ENCODE measurements at places on chromosomes 1 and 21. TPM values are rescaled to one million over a fixed set of nuclear protein-coding genes. Genes with fewer than 3 reads are reported as not detected.

- DNase-seq, result no peak
Observed at GRCh38 chr1:188220051-188220450, 1391.3 kb downstream of the PLA2G4A start.

DNA sequence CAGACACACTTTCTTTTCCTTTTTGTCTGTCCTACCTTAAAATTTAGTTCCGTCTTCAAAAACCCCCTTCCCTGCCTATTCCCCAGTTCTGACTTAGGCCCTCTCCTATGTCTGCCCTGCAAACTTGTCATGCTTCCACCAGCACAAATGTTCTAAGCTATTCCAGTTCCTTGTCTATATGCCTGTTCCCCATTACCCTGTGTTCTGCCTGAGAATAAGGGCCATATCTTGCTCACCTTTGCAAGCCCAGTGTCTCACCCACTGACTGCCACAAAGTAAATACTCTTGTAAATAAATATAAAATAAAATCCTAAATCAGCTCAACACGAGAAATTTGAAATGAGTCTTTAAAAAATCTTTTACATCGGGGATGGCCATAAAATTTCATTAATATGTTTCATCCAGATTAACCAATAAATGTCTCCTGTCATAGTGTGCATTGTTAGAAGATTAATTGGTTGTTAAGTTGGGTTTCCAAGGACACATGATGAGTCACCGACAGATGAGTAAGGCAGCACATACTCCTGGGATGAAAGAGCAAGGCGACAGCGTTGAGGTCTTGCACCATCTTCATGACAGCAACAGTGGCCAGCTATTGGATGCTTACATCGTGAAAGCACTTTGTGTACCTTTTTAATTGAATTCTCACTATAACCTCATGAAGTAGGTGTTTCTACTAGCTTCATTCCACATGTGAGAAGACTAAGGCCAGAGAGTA lies 92.6 kb upstream of the NGF start:
- peak; percentile 88 for DNase-seq

DNA sequence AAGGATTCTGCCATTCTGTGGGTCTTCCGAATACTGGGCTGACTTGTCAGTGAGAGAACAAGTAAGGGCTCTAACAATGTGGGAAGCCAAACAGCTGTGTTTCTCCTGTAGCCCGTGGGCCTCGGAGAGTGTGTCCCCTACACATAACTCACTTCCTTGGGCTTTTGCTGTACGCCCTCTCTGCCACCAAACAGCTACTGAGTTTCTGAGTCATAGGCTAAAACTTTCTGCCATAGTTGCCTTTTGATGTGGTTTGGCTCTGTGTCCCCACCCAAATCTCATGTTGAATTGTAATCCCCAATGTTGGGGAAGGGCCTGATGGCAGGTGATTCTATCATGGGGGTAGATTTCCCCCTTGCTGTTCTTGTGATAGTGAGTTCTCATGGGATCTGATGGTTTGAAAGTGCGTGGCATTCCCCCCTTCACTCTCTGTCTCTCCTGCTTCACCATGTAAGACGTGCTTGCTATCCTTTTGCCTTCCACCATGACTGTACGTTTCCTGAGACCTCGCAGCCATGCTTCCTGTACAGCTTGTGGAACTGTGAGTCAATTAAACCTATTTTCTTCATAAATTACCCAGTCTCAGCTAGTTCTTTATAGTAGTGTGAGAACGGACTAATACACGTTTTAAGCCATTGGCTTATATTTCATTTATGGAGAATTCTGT lies 194.8 kb upstream of the HMCN1 start:
- DNase-seq, result no peak

PPM1J gene
- total RNA-seq, result 1.3 TPM

DNA sequence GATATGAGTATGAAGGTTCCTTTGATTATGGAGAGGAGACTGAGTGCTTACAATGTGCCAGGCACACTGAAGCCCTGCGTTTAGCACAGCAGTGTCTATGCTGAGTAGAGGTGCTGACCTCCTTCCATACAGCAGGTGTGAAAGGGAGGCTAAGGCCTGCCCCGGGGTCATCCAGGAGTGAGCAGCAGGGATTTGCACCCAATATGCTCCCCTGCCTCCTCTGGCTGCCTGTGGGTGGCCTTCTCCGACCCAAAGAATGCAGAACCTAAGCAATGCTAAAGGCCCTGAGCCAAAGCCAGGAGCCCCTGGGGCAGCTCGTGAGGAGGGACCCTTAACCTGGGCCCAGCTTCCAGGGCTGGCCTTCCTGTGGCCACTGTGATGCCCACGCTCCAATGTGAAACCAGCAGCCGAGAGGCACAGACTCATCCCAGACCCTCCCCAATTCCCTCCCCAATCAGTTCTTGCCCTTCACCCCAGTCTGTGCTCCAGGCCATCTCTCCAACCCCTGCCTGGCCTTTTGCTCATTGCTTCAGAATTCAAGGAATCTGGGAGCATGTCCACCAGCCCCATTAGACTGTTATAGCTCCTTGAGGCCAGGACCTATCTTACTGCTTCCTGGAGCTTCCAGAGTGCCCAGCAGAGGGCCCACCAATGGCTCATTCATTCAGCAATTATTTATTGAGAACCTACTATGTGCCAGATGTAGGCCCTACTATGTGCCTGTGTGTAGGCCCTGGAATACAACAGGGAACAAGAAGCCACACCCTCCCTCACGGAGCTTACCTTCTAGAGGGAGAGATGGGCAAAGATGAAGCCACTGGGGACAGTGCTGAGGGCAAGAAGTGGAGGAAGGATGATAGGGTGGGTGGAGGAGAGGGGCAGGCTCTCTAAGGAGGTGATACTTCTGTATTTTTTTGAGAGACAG lies 53.3 kb downstream of the TAS1R2 start:
- no peak for DNase-seq

- DNase-seq, result peak; percentile 3
Observed at GRCh38 chr1:177287270-177287669, 116.5 kb downstream of the BRINP2 start.

DNA sequence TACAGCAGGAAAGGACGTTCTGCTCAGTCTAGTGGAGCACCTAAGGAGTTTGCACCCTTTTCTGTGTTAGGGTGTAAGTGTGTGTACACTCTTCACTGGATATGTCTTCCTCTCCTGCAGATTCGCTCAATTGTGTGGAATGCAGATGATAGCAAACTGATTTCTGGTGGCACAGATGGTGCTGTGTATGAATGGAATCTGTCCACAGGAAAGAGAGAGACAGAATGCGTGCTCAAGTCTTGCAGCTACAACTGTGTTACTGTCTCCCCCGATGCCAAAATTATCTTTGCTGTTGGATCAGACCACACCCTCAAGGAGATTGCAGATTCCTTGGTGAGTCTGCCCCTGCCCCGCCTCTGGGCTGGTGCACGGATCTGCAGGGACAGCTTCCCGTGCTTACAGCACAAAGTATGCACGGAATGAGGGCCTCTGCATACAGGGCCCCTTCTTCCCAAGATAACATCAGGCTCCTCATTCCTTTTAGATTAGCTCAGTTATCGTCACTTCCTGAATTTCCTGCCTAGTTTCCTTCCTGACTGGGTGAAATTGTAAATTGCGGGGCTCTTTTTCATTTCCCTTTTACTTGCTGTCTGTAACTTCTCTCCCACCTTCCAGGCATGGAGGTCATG lies 34.6 kb downstream of the CFAP57 start:
- DNase-seq, result peak; percentile 95

All from fibroblast of villous mesenchyme (primary cell).